ENCODE measurements at places on chromosomes 1 and 21.

DNA sequence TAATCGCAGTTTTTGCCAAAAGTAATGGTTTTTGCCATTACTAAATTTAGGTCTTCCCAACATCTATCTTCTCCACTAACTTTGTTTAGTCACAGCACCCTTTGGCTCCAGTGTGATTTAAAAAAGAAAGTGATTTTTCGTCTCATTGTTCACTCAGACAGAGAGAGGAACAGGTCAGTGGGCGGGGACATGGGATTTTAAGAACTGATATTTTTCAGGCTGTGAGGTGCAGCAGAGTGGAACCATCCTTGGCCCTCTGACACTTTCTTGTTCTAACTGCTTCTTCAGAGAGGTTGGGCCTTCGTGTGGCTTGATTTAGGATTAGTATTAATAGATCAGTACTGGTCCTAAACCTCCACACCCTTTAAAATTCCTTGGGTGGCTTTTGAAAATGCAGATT lies 38.8 kb downstream of the CASQ2 start:
- DNase-seq = no peak

DNA sequence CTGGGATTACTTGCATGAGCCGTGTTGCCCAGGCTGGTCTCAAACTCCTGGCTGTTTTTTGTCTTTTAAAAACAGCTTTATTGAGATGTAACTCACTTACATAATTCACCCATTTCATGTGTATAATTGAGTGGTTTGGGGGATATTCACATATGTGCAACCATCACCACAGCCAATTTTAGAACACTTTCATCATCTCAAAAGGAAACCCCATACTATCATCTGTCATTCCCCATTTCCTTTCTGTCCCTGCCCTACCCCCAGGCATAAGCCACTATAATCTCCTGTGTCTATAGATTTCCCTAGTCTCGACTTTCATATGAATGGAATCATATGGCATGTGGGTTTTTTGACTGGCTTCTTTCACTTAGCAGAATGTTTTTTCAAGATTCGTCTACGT lies 43.3 kb downstream of the GPR137B start:
- no peak for DNase-seq

- no peak for DNase-seq
These were observed 599.8 kb upstream of the CXADR start for GRCh38 chr21:16913010-16913409.

DNA sequence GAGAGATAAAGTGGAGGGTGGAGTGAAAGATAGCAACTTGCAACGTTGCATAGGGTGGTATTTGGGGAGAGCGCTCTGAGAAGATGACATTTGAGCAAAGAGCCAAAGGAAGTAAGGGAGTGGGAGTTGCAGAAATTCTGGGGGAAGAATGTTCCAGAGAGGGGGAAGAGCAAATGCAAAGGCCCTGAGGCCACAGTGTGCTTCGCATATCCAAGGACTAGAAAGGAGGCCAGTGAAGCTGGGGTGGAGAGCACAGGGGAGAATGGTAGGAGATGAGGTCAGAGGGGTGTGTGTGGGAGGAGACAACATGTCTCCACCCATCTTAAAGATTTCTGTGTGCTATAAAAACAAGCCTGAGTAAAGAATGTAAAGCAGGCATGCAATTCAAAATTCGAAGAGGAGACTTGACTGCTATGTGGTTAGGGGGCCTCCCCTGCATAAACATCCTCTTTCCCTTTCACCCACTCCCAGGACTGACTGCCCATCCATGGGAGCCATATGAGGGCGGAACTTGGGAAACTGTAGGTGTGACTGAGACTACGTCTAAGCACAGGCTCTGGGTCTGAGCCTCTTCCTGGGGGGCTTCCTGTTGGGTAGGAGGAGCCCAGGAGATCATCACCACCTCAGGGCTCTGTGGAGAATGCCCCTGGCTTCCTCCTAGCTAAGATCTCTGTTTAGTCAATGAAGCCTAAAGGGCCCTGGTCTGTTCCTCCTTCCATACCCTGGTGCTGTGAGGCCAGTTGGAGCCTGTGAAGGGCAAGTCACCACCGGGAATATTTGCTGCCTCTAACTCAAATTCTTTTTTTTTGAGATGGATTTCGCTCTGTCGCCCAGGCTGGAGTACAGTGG lies 2.9 kb upstream of the CLIC4 start:
- DNase-seq = no peak

DNA sequence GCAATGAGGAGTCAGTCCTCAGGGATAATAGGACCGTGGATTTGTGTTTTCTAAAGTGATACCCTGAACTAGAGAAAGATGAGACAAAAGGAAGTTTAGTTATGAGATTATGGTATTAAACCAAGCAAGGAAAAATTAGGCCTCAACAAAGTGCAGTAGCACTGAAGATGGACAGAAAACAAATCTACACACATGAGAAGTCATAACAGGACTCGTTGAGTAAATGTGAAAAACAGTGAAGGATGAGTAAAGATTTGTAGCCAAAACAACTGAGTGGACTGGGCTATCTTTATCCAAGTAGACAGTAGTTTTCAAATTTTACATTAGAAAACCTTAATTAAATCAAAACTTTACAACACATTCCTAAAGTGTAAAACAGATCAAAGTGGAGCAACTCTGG lies 15.0 kb downstream of the EPRS1 start:
- DNase-seq = no peak

DNA sequence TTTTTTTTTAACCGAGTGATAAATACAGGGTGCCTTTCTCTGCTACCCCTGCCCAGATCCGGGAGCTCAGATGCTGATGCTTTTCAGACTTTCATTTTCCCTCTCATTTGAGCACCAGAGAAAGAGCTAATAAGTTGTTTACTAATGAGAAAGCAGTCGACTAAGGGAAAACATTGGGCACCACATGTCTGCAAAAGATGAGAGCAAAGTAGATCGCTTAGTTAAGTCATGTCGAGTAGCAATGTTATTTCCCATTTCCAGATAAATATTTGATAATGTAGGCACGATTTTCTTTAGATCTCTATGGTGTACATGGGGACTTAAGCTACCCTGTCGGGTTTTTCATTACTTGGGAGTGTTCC lies 1.2 kb downstream of the PKN2 start:
- peak; percentile 11 for DNase-seq

GRCh38 chr1:59788825-59789224 lies 25.9 kb upstream of the HOOK1 start:
- no peak for DNase-seq

- no peak for DNase-seq
These were observed 109.5 kb downstream of the LRRC53 start for GRCh38 chr1:74402873-74403272.

DNA sequence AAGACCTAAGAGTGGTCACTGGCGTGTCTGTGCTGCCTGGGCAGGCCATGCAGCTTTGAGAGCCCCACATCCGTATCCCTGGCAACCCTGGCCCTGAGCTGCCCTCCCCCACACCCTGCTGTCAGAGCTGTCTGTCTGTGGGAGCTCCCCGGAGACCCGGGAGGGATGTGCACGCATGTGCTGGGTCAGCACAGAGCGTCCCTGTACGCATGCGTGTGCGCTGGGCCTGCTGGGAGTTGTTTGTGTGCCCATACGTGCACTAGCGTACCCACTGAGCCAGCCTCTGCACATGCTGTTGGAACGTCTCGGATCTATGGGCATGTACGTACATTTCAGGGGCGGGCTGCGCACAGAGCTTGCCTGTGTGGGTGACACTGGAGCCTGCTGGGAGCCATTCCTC lies 89.3 kb downstream of the EPHB2 start:
- no peak for DNase-seq

DNA sequence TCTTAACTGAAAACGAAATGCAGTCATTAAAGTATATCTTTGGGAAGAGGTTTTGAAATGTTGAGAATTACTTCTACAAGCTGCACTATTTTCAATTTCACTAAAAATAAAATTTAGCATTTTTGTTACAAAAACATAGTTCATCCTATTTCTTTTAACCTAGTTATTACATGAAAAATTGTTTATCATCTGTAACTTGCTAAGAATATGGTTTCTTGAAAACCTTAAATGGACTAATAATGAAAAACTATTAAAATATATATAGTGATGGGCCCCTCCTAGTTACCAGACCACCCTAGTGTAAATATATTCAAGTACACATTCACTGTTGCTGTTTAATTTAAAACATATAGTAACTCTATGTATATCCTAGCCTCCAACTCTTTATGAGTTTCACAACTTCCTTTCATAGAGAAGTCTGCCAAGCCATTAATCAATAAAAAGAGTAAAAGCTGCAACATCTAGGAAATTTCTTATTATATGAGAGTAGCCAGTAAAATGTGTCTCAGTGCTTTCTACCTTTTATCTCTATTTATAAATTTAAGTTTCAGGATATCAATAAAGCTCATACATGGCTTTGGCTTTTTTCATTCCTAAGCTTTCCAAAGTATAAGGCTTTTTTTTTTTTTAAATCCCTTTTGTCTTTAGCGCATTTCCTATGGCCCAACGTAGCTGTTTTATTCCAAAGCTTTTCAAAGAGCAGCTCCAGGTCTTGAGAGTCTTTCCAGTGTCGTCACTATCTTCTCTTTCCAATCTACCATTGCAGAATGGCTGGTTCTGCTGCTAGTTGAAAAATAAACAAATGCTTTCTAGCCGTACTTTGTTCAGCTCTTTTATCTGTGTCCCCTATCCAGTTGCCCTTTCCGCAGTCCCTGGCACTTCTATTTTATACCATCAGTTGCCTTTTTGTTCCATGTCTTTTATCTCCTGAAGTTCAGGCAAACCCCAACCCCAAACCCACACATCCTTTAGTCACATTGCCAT lies 6.5 kb downstream of the IRF2BP2 start:
- peak; percentile 38 for DNase-seq

GRCh38 chr1:17914987-17915386 lies 159.9 kb downstream of the ACTL8 start:
- no peak for DNase-seq

DNA sequence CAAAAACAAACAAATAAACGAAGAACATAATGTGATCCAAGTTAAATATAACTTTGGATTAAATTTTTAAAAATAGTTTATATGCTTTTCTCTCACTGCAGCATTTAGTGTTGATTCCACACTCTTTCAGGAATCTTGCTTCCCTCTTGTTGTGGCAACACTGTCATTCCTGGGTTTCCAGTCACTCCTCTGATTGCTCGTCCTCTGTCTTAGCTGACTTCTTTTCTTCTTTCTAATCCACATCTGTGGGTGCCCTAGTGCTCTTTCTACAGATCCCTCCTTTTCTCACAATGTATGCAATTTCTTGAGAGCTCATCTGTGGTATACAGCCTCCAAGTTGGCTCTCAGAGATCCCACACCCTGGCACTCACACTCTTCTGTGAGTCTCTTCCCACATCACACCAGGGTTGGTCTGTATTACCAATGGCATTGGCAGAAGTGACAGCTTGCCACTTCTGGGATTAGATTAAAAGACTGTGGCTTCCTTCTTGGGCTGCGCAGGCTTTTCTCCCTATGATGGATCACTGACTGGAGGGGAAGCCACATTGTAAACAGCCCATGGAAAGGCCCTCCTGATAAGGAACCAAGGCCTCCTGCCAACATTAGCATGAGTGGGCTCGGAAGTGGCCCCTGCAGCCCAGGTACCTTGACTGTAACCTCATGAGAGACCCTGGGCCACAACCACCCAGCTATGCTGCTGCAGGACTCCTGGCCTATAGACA lies 11.5 kb upstream of the MYOC start:
- no peak for DNase-seq

DNA sequence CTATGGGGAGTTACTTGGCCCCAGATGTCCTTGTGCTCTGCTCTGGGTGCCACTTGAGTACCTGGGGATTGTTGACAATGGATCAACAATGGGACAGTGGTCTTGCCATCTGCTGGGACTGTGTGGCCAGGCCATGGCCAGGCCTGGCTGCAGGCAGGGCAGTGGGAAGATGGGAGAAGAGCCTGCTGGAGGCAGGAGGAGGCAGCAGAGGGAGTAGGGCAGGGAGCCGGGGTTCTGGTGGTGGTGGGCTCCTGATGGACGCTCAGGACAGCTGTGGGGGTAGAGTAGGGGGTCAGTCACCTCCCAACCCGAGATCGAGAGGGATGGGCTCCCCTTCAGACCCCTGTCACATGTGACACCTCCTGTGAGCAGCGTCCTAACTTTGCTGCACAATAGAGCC lies 81.0 kb downstream of the ARHGEF10L start:
- no peak for DNase-seq

- DNase-seq = peak; percentile 62
These were observed 85.4 kb upstream of the OLIG2 start for GRCh38 chr21:32940079-32941014.

DNA sequence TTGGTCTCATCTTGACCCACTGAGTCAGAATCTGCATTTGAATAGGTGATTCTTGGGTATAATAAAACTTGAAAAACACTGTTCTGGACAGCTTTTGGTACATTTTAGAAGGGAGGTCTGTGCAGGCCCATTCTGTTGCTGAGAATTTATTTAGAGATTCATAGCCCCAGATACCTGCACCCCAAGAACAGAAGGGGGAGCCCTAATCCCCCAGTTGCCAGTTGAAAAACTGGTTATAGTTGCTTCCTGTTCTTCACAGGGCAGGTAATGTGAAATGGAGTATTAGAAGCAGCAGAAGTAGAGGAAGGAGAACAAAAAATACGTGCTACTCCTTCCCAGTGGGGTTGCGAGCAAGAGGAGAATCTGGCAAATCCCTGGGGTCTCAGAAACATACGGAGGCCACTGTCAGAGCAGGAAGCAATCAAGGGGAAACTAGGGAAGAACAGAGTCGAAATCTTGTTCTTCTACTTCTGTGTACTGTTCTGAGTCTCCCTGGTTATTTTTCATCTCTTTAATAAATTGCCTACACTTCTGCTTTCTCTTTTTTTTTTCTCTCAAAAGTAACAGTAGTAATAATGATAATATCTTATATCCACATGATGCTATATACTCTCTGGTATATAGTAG lies 4.6 kb upstream of the CLCA2 start:
- peak; percentile 61 for DNase-seq

- DNase-seq = no peak
These were observed 27.6 kb downstream of the VTCN1 start for GRCh38 chr1:117183112-117183511.

Data from CD4-positive, alpha-beta T cell treated with Interleukin-10 for 1 hour (primary cell).